ENCODE measurements at places on chromosomes 11 and 22.
A peak's percentile ranks its signal among the peaks of the same experiment; 100 is the strongest.

GRCh38 chr11:117009905-117010605 is 88.2 kb downstream of the SIK3 start:
- no peak for DNase-seq

DNA sequence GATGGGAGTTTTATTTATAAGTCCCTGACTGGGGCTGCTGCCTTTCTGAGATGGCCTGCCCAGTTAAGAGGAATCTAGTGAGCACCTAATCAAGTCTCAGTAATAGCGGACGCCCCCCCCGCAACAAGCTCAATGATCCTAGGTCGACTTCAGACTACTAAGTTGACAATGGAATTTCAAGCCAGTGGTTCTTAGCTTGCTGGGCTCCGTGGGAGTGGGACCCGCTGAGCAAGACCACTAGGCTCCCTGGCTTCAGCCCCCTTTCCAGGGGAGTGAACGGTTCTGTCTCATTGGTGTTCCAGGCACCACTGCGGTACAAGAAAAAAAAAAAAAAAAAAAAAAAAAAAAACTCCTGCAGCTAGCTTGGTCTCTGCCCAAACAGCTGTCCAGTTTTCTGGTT is 156.8 kb upstream of the CARD18 start:
- no peak for DNase-seq

- DNase-seq, result no peak
Measured at GRCh38 chr11:12529793-12530192, 144.4 kb upstream of the TEAD1 start.

GRCh38 chr11:67409781-67410368 is 5.6 kb upstream of the CARNS1 start:
- DNase-seq, result no peak

DNA sequence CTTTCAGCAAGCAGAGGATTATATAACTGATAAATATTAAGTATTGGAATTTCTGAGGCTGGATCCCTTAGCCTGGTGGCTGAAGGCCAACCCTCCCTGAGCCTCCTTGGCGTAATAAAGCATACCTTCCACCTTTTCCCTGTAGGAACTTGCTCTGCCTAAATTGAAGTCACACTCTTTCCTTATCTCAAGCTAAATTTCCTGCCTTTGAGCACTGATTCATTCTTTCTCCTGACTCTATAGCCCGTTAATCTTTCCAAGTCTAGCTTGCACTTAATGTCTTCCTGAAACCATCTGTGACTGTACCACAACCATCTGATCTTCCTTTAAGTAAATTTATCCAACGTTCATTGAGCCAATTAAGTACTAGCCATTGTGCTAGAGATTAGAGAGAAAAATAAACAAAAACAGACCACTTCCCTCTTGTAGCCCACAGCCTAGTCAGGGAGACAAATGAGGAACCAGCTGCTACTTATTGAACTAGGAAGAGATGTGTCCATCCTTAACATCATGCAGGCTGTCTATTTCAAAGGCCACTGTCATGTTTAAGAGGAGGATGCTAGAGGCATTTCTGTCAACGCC is 62.9 kb downstream of the GRK3 start:
- peak; percentile 78 for DNase-seq

DNA sequence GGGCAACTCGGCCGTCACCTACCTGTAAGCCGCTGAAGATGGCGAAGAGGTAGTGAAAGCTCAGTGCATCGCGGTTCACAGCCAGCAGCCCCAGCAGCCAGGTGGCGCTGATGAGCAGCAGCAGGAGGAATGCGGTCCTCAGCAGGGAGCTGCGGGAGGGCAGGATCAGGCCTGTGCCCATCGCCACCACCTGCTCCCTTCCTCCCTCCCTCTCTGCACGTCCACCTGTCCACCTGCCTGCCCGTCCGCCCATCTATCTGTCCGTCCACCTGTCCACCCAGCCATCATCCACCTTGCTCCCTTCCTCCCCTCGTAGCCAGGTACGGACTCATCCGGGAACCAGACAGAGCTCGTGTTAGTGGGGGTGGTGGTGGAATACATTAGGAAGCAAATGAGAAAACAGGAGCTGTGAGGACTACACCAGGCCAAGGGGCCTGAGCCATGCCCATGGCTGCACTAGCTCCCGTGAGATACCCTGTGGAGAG is 32.2 kb downstream of the TRMU start:
- peak; percentile 67 for DNase-seq

DNA sequence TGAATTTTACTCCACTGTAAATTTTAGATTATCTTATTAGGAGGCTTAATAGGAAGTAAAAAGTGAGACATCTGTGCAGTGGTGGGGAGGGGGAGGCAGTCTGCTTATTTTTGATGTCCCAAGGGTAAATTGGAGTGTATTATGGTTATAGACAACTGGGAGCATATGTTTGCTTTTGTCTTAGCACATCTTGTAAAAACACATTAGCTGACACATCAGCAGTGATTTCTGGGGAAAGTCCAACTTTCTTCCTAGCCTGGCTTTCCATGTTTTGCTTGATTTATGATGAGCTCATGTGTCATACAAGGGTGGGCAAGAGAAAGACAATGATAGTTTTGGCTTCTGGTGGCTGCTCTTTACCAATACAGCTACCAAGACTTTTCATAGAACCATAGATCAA is 4.0 kb downstream of the ANO3 start:
- DNase-seq, result no peak

DNA sequence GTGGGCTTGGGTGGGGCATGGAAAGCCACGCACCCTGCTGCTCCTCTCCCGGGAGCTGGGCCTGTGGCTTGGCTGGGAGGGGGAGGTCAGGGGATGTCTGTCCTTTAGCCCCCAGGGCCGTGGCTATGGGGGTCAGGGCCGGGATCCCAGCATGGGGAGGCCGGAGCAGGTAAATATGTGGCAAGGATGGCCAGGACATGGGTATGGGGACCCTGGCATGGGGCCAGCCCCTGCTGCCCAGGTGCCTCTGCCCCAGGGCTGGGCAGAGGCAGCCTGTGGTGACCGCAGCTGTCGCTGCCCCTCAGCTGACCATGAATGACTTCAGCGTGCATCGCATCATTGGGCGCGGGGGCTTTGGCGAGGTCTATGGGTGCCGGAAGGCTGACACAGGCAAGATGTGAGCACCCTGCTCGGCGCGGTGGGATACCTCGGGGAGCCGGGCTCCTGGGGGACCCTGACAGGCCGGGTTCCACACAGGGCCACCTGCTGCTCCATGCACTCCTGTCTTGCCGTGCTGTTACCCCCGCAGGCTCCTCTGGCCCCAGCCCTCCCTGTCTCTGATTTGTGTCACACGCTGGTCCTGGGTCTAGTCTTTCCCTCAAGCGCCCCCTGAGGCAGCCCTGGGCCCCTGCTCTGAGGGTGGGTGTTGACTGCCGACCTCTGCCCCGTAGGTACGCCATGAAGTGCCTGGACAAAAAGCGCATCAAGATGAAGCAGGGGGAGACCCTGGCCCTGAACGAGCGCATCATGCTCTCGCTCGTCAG is 8.1 kb upstream of the ANKRD13D start:
- DNase-seq, result no peak

GRCh38 chr11:3616721-3617460 is 24.9 kb downstream of the ART5 start:
- no peak for DNase-seq

DNA sequence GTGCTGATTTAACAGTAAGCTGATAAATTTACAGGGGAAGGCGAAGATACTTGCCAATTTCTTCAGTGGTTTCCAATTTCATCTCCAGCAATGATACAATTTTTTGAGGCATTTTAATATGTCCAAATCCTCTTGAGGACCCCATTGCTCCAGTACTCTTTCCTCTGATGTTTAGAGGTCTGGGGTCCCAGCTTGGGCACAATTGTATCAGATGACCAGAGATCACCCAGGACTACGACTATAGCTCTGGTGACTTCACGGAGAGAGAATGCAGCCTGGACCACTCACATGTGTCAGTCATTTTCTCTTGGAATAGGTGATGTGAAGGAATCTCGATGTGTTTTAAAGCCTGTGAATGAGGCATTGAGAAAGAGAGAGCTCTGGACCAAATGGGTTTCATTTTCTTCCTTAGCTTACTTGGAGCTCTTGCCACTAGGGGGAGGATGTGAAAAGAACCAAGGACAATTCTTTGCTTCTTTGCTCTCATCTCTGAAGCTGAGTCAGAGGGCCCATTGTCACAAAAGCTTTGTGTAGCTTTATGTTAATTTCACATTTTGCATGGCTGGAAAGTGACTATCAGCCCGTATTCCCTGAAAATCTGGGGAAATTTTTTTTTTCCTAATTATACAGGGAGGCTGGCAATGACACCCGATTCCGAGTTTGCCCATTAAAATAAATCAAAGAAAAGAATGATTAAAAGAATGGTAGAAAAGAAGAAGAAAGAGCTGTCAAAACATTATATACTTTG is 6.7 kb upstream of the CCDC90B start:
- DNase-seq, result peak; percentile 44

- DNase-seq, result no peak
Measured at GRCh38 chr22:27980424-27981148, 61.5 kb upstream of the PITPNB start.

DNA sequence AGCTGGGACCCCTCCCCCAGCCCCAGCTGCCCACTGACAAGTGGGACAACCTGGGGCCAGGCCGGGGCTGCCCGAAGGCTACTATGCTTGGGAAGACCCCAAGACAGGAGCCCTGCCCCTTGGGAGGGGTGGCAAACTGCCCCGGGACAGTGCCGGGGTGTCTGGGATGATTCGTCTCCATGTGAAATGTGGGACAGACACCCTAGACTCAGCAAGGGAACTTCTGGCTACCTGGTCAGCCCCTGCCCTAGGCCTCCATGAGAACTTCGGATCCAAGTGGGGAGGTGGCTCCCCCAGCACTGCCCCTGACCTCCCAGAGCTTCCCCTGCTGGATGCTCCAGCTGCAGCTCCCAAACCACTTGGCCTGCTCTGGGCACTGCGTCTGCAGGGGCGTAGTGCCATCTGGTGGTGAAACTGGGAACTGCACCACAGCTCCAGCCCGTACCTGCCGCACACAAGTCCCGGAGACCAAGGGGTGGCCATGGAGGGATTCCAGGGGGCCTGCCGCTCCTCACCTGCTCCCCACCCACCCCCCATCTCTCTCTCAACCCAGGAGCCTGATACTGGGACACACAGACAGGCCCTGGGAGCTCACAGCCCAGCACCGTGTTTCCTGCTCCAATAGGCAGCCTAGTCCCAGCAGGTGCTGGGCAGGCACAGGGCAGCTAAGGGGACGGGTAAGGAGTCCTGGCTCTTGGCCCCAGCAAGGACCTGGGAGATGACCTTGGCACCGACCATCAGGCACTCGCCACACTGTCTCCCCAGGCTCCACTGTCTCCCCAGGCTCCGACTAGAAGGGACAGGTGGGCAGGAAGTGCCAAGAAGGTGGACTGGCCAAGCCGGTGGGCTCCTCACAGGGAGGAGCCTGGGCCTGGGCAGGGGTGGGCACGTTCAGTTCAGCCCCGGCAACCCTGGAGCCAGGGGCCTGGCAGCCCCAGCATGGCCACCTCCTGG is 194.1 kb downstream of the IGLL1 start:
- peak; percentile 91 for DNase-seq

- no peak for DNase-seq
Measured at GRCh38 chr11:22730319-22730718, 63.9 kb downstream of the GAS2 start.

GRCh38 chr22:27809226-27809603 is 7.7 kb upstream of the MN1 start:
- DNase-seq, result no peak

DNA sequence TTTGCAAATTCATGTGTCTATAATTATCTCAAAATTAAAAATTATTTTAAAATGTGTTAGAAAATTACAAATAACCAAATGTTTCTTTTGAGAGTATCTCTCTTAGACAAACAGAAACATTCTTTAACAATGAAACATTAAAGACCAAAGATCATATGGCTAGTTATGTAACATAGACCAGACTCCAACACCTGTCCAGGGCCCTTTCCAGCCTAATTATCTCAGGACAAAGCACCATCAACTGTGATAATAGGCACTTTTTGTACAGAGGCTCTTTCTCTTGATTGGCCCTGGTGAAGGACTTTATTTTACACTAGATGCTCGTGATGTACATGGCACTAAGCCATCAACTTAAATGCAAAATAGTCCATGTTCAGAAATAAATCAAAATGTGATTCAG is 5.0 kb upstream of the PLEKHA7 start:
- DNase-seq, result no peak

DNA sequence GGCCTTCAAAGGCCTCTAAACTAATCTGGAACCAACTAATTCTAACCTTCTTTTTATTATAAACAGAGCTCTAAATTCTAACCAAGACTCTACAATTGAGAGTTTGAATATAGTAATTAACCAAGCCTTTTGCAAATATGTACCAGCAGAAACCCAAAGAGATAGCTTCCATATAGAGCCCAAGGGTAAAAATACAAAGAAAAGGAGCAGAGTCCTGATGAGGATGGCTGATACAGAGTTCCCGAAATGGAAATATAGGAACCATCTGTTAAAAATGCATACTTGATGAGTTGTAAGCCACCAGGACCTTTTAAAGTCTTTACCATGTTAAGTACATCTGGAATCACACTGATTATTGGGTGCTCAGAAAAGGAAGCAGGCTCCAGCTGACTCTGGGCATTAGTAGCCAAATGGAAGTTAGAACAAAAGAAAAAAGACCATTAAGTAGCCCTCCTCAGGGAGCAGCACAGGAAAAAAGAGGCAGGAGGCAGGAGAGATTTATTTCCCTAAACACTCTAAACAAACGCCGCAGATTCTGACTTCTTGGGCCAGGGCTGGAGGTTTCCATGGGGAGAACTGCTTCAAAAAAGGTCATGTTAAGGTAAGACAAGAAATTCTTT is 463.1 kb upstream of the FAT3 start:
- no peak for DNase-seq

DNA sequence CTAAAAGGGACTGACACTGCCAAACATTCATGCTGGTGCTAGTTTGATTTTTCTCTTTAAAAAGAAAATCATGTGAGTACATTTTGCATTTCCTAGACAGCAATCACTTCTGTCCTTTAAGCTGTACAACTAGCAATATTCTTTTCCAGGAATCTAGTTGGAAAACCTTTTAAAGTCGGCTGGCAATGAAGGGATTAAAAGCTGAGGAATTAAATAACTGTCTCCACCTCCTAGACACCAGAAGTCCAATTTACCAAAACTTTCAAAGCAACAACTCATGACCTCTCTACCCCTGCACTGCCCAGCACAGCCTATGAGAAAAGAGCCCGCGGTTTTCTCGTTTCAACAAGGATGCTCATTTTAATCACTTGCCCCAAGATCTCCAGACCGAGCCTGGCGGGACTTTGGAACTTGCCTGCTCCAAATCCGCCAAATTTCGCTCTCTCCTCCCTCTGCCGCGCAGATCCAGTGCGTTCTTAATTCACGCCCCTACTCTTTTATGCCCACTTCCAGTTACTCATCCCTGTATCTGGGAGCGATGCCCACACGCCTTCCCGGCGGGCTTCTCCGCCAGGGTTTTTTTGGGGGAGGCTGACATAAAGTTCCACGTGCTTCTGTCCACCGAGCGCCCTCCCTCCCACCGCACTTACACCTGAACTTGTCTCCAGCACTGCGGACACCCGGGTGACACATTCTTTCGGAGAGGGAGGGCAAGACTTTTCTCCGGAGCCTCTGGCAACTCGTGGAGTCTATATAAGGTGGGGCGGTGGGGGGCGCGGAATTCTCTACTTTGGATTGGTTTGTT is 2.5 kb downstream of the MPPED2 start:
- DNase-seq, result no peak

GRCh38 chr11:48043111-48043990 is 63.0 kb downstream of the PTPRJ start:
- peak; percentile 34 for DNase-seq

GRCh38 chr11:44774108-44774507 is 47.3 kb downstream of the TSPAN18 start:
- no peak for DNase-seq

Data from KBM-7 (cell line).